Breast epithelium (tissue), 4 donors: ENCODE measurements at places on chromosomes 2 and 18. TPM values are rescaled to one million over a fixed set of nuclear protein-coding genes. Genes with fewer than 3 reads are reported as not detected.

DNA sequence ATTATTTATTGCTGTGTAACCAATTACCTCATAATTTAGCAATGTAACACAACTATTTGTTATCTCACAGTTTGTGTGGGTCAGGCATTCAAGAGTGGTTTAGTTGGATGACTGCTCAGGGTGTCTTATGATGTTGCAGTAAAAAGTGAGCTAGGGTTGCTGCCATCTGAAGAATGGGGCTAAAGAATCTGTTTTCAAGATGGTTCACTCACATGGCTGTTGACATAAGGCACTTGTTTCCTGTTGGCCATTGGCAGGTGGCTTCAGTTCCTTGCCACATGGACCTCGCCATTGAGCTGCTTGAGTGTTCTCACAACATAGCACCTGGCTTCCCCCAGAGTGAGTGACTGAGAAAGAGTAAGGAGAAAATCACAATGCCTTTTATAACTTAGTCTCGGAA is 123.2 kb downstream of the TMEM17 start:
- DNase-seq = no peak

GRCh38 chr2:84785950-84786349 is 94.9 kb downstream of the TRABD2A start:
- no peak for DNase-seq

Gene ITPRIPL1
- total RNA-seq = 0.64 TPM

- no peak for DNase-seq
Observed at GRCh38 chr2:232190796-232191195, 187.8 kb upstream of the ALPP start.

- no peak for DNase-seq
Observed at GRCh38 chr2:5696945-5697521, 4.8 kb downstream of the SOX11 start.

DNA sequence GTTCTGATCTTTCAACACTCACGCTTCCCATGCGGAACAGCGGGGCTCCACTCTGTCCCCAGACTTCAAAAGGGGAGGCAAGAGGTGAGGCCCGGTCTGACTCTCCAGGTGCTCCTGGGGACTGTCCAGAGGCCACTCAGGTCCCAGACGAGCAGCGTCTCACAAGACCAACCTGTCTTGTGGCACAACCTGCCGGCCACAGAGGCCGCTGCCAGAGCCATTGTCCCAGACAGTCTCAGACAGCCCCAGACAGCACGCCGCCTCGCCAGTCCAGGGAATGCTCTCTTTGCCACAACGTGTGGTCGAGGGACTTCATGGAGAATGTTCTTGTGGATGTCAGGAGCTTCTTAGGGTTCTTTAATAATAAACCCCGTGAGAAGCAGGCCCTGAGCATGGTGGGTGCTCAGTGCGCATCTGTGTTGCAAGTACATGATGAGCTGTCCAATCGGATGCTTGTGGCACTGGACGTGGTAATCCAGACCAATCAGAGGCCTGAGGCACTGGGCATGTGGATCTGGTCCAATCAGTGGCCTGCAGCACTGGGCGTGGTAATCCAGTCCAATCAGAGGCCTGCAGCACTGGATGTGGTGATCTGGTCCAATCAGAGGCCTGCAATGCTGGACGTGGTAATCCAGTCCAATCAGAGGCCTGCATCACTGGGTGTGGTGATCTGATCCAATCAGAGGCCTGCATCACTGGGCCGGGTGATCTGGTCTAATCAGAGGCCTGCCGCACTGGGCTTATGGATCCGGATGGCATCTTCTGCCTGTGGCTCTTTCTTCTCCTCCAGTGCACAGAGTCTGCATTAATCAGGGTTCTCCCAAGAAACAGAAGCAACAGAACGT is 76.4 kb downstream of the TMEM18 start:
- no peak for DNase-seq
